ENCODE measurements at places on chromosomes 13 and 19.

GRCh38 chr13:99307648-99308339 is 595 bp upstream of the GPR183 start:
- peak; percentile 65 for DNase-seq

DNA sequence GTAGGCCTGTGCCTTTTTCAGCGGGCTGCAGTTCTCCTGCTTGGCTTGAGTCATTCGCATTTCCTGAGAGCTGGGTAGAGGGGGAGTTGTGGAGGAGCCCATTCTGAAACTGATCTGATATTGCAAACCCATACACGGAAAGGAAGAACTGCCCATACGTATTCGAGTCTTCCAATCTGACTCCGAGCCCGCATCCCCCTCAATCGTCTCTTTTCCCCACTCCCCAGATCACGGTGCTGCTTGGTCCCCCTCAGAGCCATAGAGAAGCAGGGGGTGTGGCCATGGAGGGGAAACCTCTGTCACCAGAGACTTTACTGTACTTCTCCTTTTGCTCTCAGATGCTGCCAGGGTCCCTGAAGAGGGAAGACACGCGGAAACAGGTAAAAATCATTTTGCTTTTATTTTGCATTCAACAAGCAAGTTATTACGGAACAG is at the start of gene CD22:
CD22 (plus strand) TSS at position 337 of the 435 bp plus-strand sequence. CDS start 2,854 bp downstream, outside the sequence.
- DNase-seq = no peak

DNA sequence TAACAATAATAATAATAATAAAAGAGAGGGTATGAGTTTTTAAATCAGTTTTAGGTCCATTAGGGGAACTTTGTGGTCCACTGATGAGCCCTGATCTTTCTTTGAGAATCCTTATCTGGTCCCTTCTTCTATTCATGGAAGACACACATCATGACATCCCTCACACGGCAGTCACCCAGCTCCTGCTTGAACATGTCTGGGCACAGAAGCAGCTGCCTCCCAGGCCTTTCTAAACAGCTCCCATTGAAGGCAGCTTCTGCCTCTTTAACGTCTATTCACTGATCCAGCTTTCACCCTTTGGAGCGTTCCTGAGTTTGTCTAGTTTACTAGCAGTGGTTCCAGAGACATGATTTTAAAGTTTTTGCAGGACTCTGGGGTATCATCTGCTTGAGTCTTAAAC is 42.6 kb upstream of the STK24 start:
- no peak for DNase-seq

GRCh38 chr19:17419154-17419620 is 660 bp upstream of the MVB12A start:
- no peak for DNase-seq

DNA sequence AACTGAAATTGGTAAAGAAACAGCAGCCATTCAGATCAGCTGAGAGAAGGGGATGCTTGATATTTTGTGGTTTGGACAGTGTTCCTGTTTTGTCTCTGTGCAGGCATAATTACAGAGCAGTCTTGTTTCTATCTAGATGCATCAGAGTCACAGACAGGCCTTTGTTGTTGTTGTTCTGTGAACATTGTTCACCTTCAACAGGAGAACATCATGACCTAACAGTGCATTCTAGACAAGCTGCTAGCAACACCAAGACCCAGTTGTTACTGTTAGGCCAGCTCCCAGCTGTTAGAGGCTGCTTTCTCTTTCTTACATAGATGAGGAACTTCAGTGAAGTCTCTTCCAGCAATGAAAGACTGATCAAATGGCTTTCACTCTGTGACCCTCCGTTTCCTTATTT is 8.5 kb upstream of the LSR start:
- DNase-seq = no peak

DNA sequence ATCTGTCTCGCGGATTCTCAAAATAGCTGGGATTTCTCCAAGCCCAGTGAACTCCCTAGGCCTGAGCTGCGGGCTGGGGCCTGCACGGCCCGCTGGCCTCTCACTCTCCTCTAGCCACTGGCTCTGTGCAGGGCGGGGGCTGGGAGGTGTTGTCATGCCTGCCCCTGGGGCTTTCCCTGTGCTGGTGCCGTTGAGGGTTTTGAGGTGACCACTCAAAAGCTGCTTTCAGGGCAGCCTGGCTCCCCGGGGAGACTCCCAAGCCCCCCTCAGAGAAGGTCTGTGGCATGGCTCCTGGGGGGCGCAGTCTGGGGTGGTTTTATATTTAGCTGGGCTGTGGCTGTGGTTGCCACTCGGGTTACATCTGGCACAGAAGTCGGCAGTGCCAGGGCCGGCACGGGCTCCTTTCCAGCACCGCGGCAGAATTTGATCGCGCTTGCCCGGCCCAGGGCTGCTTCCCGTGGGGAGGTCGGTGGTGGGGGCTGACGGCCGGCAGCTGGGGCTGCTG is 10.0 kb downstream of the NDUFB7 start:
- DNase-seq = no peak

DNA sequence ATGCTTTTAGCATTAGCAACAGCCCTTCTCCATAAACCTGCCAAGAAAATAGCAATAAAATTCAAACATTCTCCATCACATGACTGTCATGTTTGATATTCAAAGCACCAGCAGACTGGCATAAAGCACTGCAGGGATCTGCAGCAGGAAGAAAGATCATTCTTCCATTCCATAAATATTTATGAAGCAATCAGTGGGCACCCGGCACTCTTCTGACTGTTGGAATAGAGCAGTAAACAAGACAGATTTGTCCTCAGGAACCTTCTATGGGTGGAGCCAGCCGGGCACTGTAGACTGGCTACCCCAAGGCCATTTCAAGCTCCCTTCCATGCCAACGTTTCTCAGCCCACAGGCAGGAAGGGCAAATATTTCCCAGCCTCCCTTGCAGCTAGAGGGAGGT is 25.5 kb downstream of the PLA2G4C start:
- DNase-seq = no peak

DNA sequence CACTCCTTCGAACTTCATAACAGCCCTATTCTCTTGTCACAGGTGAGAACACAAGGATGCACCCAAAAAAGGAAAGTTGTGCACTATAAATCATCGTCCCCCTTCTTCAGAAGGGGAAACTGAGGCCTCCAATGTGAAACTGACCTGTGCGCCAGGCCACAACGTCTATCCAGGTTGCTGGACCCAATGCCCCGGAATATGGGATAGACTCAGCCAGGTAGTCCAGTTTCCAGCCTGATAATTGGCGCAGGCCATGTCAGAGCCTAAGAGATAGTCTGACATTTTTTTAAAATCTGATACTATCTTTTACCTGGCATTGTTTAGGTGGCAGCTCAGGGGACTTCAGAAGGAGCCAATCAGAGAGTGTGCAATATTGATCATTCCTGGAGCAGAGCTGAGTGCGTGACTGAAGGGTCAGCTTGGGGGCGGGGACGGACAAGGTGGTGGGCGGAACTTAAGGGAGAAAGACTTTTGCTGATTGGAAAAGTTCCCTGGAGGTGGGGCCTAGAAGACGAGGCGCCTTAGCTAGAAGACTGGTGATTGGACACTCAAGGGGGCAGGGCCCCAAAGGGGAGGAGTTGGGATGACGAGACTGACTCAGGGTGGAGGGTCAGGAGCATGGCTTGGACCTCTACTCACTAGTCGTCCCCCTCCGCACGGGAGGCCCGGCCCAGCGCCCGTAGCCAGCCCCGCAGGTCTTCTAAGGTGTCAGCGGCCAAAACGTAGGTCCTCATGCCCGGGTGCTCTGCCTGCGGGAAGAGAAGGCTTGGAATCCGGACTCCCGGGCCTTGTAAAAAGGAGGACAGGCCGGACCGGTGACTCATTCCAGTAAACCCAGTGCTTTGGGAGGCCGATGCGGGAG is 8.5 kb downstream of the PLEKHA4 start:
- no peak for DNase-seq

DNA sequence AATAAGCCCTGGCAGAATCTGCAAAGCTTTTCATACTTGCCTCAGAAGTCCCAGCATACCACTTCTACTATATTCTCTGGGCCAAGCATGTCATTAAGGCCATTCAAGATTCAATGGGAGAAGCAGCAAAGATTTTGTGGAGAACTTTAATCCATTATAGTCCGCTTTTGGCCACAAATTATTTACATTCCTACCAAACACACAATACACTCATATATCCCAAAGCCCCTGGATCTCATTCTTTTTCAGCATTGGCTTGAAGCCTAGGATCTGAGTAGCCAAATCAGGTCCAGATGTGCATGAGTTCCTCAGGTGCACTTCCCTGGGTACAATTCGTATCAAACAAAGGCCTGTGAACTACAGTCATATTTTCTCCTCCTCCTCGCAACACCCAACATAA is 203.4 kb downstream of the NDFIP2 start:
- DNase-seq = peak; percentile 58

GRCh38 chr19:54574051-54574450 is 461 bp downstream of the LILRA2 start:
- no peak for DNase-seq

GRCh38 chr19:13241231-13242104 is 91.3 kb downstream of the IER2 start:
- DNase-seq = no peak

DNA sequence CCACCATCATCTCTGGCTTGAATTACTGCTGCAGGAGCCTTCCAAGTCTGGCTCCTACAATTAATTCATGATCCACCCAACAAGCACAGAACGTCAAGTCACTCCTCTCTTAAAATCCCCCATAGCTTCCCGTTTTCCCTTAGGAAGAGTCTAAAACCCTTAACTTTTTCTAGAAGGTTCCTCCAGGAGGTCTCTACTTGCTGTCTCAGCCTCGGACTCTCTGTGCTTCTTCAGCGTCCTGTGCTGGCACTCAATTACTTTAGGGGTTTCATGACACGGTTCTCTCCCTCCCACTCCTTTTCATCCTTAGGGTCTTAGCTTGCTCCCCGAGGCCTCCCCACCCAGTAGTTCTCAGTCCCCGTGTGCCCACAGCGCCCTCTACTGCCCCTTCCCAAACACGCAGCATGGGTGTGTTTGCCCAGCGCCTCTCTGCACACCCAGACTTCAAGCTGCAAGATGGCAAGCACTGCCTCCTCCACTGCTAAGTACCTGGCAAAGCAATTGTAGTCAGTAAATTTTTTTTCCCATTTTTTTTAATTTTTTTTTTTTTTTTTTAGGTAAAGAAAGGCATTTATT is 25.8 kb upstream of the MAP3K10 start:
- DNase-seq = peak; percentile 23

DNA sequence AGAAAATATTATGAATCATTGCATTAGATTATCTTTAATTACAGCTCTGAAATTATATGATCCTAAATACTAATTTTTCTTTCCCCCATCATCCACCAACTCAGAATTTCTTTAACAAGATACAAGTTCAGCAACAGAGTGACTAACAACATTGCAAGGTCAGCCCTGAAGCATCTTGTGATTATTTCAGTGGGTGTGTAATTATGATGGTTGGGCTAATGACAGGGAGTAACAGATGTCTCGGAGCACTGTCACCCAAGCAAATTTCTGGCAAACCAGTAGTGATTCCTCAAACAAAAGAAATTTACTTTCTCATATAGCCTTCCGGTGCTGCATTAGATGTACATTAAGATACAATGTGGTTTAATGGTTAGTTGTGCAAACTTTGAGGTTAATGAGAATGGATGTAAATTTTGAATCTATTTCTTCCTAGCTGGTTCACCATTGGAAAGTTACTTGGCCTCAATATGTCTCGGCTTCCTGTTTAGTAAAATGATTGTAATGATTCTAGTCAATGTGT is 238.9 kb downstream of the ITGBL1 start:
- peak; percentile 52 for DNase-seq

DNA sequence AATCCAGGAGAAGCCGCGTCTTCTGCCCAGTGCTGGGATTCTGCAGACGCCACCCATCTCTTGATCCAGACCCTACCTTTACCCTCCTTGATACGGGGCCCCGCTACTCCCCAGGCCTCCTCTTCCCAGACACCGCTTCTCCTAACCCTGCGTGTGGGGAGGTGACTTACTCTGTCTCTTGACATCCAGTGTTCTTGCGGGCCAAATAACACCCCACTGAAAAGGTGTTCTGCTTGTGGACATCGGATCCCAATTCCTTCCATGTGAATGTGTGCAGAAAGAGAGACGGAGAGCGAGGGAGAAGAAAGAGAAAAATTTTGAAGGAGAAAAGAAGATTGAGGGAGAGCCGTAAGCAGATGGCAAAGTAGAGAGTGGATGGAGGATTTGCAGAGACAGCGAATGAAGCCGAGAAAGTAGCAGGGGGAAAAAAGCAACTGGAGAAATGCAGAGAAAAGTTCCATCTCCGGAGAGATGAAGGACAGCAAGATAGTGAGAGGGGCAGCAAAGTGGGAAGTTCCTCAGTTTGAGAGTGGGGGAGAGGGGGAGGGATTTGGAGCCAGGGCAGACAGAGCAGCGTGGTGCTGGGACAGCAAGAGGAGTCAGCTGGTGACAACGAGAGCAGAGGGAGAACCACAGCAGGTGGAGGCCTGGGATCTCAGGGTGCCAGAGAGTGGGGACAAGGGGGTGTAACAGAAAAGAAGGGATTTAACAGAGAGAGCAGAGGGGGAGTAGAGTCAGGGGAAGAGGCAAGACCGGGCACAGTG is 814 bp downstream of the ZNF480 start:
- DNase-seq = no peak

DNA sequence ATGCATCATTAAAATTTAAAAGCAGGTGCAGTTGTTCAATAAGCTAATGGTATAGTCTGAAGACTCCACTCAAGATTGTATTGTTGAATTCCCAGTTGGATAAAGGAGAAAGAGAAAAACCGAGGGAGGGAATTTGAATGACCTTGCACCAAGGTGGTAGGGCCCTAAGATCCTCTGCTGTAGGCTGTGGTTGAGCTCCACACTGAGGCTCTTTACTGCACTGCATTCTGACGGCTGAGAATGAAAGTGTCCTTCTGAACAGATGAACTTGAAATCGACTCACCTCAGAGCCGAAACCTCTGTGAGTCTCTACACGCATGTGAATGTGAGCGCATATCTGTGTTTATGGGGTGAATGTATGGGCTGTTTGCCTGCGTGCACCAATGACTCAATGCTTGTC is 388.9 kb upstream of the DACH1 start:
- DNase-seq = peak; percentile 46

DNA sequence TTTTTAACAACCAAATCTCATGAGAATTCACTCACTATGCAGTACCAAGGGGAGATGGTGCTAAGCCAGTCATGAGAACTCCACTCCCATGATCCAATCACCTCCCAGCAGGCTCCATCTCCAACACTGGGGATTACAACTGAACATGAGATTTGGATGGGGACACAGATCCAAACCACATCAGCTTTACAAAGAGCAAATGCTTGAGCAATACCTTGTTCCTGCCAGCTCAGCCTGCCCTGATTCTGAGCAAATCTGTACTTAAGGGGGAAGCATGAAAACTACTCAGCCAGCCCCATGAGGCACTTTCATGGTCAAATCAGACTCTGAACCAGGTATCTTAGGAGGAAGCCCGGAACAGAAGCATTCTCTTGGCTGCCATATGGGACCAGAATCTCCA is 259.9 kb downstream of the TBC1D4 start:
- peak; percentile 38 for DNase-seq

- DNase-seq = no peak
These were observed 27.1 kb upstream of the PARP4 start for GRCh38 chr13:24539500-24540165.

- DNase-seq = no peak
These were observed 102.0 kb downstream of the FOXO1 start for GRCh38 chr13:40564342-40565001.

DNA sequence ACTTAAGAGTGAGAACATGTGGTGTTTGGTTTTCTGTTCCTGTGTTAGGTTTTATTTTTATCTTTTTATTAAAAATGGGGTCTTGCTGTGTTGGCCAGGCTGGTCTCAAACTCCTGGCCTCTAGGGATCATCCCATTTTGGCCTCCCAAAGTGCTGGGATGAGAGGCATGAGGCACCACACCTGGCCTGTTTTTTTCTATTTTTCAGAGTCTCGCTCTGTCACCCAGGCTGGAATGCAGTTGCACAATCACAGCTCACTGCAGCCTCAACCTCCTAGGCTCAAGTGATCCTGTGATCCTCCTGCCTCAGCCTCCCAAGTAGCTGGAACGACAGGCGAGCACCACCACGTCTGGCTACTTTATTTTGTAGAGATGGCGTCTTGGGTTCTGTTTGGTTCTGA is 7.6 kb downstream of the ZNF574 start:
- DNase-seq = no peak
